Adipose tissue (tissue), 3 donors: ENCODE measurements at places on chromosomes 16 and 17. TPM values are rescaled to one million over a fixed set of nuclear protein-coding genes. Genes with fewer than 3 reads are reported as not detected.

Gene CSH1
- not detected for polyA plus RNA-seq

Gene DOC2A
- 0.25 TPM for polyA plus RNA-seq

Gene OMG
- 0.06 TPM for polyA plus RNA-seq

Gene LGALS9B
- polyA plus RNA-seq: not detected

Gene SOCS7
- polyA plus RNA-seq: 9.7 TPM

Gene CCL7
- polyA plus RNA-seq: 0.16 TPM
